ENCODE measurements at places on chromosomes 4 and X. TPM values are rescaled to one million over a fixed set of nuclear protein-coding genes. Genes with fewer than 3 reads are reported as not detected.

CHRDL1 gene
- not detected for total RNA-seq

ENPP6 gene
- 0.27 TPM for total RNA-seq

WDR17 gene
- total RNA-seq = 1.5 TPM

OTUD4 gene
- 49.6 TPM for total RNA-seq

USP17L20 gene
- total RNA-seq = not detected

SSX2B gene
- not detected for total RNA-seq

TCEAL2 gene
- not detected for total RNA-seq

CPE gene
- not detected for total RNA-seq

REELD1 gene
- 0.34 TPM for total RNA-seq

RBBP7 gene
- total RNA-seq = 197 TPM

TMEM255A gene
- not detected for total RNA-seq

SULT1E1 gene
- not detected for total RNA-seq

PAGE2B gene
- total RNA-seq = not detected

ITIH6 gene
- total RNA-seq = not detected

GRIA2 gene
- not detected for total RNA-seq

PCSK1N gene
- 1.1 TPM for total RNA-seq

GRID2 gene
- not detected for total RNA-seq

NKAP gene
- total RNA-seq = 12.2 TPM

PFKFB1 gene
- total RNA-seq = 0.60 TPM

PF4V1 gene
- total RNA-seq = not detected

CABS1 gene
- not detected for total RNA-seq

ATP8A1 gene
- 30.7 TPM for total RNA-seq

AADAT gene
- total RNA-seq = not detected

EPHA5 gene
- total RNA-seq = not detected

COX18 gene
- total RNA-seq = 26.8 TPM

GPR173 gene
- 0.36 TPM for total RNA-seq

GALNTL6 gene
- not detected for total RNA-seq

CDX4 gene
- total RNA-seq = not detected

NKX3-2 gene
- not detected for total RNA-seq

FAM199X gene
- total RNA-seq = 6.9 TPM

CPXCR1 gene
- not detected for total RNA-seq

ACSL1 gene
- total RNA-seq = 12.8 TPM

CFP gene
- 1.6 TPM for total RNA-seq

CCSER1 gene
- not detected for total RNA-seq

STOX2 gene
- not detected for total RNA-seq

MAGEA8 gene
- total RNA-seq = not detected

DNAJB14 gene
- 40.0 TPM for total RNA-seq

SCD5 gene
- total RNA-seq = 2.2 TPM

IBSP gene
- not detected for total RNA-seq

FAM149A gene
- 0.52 TPM for total RNA-seq

TMEM35A gene
- not detected for total RNA-seq

KLF8 gene
- total RNA-seq = 0.76 TPM

SRPK3 gene
- not detected for total RNA-seq

EGFL6 gene
- total RNA-seq = 2.1 TPM

MAGEA12 gene
- not detected for total RNA-seq

PAGE4 gene
- not detected for total RNA-seq

P2RY10 gene
- 42.2 TPM for total RNA-seq

PLK4 gene
- 42.0 TPM for total RNA-seq

MTNR1A gene
- not detected for total RNA-seq

DDX53 gene
- not detected for total RNA-seq

PAK3 gene
- total RNA-seq = 0.07 TPM

LRCH2 gene
- total RNA-seq = not detected

EREG gene
- not detected for total RNA-seq

FOXO4 gene
- total RNA-seq = 8.7 TPM

PDGFRA gene
- total RNA-seq = not detected
